ENCODE measurements at places on chromosomes 12 and 14.

- no peak for DNase-seq
These were observed 8.4 kb downstream of the ARHGEF25 start for GRCh38 chr12:57619434-57620244.

DNA sequence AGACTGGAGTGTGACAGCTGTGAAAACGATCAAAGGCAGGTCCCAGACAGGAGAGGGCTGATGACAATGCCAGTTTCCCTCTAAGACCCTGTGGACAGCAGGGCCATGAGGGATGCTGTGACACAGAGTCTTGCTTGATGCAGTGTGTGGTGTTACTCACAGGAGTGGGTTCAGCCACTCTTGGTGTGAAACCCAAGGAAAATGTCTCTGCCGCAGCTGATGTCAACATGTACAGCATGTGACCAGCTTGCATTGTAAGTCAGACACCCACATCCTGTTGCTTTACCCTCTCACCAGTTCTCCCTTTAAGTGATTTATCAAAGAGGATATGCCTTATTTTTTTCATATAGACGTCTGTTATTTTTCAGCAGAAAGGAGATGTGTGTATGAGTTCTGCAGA lies 268.6 kb downstream of the BTG1 start:
- peak; percentile 83 for DNase-seq

GRCh38 chr14:105525326-105525725 lies 1.1 kb upstream of the TMEM121 start:
- DNase-seq, result no peak

DNA sequence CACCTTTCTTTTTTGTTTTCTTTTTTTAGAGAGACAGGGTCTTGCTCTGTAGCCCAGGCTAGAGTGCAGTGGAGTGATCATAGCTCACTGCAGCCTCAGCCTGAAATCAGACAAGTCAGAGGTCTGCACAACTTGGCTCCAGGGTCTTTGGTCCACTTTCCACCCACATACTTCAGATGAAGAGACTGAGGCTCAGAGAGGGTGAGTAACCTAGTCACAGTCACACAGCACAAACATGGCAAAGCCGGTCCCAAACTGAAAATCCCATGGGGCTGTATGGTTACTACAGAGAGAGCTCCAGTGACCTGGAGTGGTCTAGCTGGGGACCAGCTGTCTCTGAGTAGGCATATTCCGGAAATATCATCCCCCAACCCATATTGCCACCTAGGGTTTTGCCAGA lies 19.2 kb downstream of the LHX5 start:
- no peak for DNase-seq

DNA sequence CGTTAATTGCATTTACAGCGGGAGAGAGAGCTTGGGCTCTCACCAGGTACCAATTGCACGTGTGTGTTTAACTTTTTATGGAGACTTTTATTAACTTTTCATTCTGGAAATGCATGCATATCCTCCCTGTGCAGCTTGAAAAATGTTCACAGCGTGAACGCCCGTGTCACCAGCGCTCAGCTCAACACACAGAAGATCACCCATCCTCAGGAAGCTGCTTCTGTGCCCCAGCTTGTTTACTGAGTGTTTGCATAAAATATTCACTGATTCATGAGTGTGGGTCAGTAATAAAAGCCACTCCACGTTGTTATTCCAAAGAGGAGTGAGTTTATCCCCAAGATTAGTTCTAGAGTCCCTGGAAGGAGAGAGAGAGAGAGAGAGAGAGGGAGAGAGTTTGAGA lies 75.5 kb upstream of the FZD10 start:
- no peak for DNase-seq

DNA sequence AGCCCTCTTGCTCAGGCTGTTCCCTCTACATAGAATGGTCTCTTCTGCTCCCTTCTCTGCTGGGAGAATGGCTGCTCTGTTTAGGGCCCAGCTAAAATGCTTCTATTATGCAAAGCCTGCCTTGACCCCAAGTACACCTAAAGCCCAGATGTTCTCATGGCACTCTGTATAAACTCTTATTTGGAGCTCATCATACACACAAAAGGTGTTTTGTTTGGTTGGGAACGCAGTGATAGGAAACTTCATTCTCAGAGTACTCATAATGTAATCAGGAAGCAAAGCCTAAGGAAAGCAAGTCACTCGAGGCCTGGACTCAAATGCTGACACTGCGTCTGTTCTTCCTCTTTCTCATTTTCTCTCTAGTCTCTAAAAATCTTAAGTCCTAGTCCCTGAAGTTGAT lies 38.2 kb upstream of the SYCP3 start:
- DNase-seq, result no peak

GRCh38 chr14:52898496-52898895 lies 52.4 kb downstream of the FERMT2 start:
- DNase-seq, result no peak

- DNase-seq, result no peak
These were observed 33.8 kb downstream of the CCDC38 start for GRCh38 chr12:95908573-95908972.

DNA sequence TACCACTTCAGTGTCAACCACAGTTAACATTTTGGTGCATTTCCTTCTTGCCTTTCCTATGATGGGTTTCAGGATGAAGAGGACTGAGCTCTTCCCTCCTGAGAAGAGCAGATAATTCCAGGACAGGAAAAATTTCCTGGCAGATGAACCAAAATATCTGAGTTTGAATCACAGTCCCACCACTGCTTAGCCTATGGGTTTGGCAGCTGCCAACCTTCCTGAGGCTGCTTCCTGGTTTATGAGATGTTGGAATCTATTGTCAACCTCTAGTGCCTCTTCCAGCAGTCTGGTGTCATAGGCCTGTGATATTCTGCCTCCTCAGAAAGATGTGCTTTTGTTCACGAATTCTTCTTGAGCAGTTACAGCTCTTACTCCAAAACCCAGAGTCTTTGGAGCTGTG lies 197.4 kb upstream of the FRMD6 start:
- no peak for DNase-seq

- no peak for DNase-seq
These were observed 474.1 kb downstream of the ETNK1 start for GRCh38 chr12:23099104-23099503.

GRCh38 chr12:55687746-55688145 lies 20.0 kb downstream of the ITGA7 start:
- no peak for DNase-seq

GRCh38 chr14:57610631-57611030 lies 117.0 kb upstream of the CCDC198 start:
- DNase-seq, result no peak

DNA sequence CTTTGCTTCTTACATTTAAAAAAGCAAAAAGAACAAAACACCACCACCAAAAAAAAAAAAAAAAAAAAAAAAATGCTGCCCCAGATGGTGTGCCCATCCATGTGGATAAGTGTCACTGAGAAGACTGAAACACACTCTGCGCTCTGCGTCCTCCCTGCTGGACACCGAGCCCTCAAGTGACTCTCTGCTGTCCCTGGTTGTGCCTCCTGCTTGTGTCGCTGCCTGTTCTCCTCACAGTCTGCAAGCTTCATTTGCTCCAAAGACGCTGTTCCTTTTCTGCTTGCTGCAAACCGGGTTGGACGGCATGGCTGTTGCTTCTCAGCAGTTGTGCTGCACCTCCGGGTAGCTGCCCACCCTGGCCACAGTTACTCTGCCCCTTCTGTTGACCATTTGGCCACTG lies 276.2 kb upstream of the ATP2B1 start:
- no peak for DNase-seq

DNA sequence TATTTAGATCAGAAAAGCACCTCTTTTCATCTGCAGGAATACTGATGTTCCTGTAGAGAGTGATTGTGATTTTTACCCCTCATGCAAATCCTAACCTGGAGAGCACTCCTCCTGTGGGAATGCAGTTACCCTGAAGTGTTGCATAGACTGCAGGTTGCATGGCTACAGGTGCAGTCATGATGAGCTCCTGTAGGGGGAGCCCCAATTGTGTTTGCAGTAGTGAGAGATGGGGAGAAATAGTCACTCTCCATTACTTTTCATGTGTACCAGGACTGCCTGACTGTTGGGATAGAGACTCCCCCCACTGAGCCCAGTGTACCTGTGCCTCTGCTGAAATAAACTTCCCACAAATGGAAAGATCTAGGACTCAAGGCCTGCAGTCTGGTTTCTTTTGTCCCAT lies 1086.5 kb downstream of the SLC6A15 start:
- no peak for DNase-seq

- no peak for DNase-seq
These were observed 369.1 kb downstream of the PRKD1 start for GRCh38 chr14:29558516-29558915.

DNA sequence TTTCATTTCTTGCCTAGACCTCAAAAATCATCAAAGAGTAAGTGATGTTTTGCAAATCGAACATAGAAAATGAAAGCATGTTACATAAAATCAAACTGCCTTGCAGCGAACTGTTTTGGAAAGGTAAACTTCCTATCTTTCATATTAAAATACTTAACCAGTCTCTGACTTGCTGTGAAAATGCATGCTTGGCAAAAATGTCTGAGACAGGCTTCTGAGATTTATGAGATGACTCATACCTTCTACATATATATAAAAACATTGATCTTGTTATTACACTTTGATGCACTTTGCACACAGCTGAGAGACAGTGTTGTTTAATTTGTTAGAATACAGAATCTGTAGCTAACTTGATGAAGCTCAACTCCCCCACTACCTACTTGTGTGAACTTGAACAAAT lies 179.1 kb downstream of the KITLG start:
- no peak for DNase-seq

DNA sequence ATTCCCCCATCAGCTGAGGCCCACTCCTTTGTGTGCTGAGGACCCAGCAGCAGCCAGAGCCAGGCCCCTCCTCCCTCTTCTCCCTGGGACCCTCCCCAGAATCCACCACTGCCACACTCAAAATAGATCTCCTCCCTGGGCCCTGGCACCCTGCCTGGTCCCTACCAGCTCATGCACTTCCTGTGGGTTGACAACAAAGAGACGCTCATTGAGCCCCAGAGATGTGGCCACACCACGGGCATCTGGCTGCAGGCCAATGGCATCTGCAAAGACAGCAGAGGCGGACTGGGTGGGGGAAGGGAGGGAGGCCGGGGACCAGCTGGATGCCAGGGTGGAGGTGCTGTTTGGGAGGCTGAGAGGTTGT lies 16.0 kb upstream of the ENDOU start:
- peak; percentile 32 for DNase-seq
